Central memory CD8-positive, alpha-beta T cell (primary cell): ENCODE measurements at places on chromosomes 1 and 21.
A peak's percentile ranks its signal among the peaks of the same experiment; 100 is the strongest.

GRCh38 chr1:966704-967300 lies 520 bp downstream of the PLEKHN1 start:
- peak overlapping the region; percentile 22 for H3K27ac ChIP-seq
- H3K4me1 ChIP-seq: no peaks in the 10 kb centered on the region
- DNase-seq: no peak
- no peaks in the 10 kb centered on the region for H3K27me3 ChIP-seq

GRCh38 chr1:43853161-43853921 lies 80.3 kb upstream of the ARTN start:
- H3K27ac ChIP-seq: no peak overlapping the region
- no peaks in the 10 kb centered on the region for H3K27me3 ChIP-seq
- H3K4me1 ChIP-seq: peaks cover 39% of the 10 kb centered on the region

DNA sequence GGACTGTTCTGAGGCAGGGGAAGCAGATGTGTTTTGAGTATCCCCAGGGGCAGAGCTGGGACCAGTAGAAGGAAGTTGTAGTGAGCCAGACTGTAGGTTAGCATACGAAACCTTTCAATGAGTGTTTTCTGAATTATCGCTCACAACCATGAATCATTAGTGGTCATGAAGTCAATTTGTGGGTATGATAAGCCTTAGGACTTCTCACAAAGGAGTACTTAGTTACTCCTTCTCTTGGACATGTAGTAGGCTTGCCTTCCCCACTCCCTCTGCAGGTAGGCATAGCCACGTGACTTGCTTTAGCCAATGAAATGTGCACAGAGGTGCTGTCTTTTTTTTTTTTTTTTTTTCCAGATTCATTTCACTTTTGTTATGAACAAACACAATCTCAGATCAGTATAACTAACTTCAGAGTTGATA lies 23.9 kb upstream of the FAAH start:
- no peaks in the 10 kb centered on the region for H3K27me3 ChIP-seq
- no peak for DNase-seq
- H3K27ac ChIP-seq: no peak overlapping the region
- no peaks in the 10 kb centered on the region for H3K4me1 ChIP-seq

- peaks cover 22% of the 10 kb centered on the region for H3K36me3 ChIP-seq
- H3K4me3 ChIP-seq: no peak overlapping the region
- peak overlapping the region; percentile 81 for H3K27ac ChIP-seq
These were observed 12.1 kb downstream of the TRAPPC10 start for GRCh38 chr21:44024257-44024656.

DNA sequence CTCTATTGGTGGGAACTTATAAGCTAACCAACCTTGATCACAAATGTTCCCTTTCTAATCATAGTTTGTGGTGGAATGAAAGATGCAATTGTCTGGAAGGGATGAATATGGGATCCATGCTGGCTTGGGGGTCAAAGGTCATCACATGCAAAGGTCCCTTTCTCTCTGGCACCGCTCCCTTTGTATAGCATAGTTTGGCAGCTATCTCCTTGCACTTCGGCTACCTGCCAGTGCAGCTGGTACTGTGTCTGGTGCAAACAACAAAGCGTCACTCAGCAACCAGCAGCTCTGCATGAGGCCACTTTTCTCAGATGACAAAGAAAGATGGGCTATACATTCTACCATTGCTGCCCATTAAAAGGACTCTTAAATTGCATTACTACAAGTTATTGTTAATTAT lies 188.2 kb upstream of the NFIA start:
- peaks cover 27% of the 10 kb centered on the region for H3K27me3 ChIP-seq
- H3K4me1 ChIP-seq: no peaks in the 10 kb centered on the region
- H3K36me3 ChIP-seq: no peaks in the 10 kb centered on the region
- DNase-seq: no peak
- no peak overlapping the region for H3K27ac ChIP-seq

DNA sequence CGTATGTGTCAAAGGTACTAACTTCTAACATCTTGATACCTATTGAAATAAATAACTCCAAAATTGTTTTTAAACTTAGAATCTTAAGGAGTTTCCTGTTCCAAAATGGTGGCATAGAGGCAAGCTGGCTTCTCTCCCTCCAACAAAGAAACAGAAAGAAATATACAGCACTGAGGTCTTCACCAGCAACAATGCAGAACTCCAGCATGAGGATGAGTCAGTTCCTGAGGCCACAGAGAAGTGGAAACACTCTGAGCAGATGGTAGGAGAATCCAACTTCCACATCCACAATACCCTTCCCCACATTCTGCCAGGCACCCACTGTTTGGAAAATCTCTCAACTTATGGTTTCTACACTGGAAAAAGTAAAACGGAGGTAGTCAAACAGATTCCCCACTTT lies 12.2 kb upstream of the PPIH start:
- no peaks in the 10 kb centered on the region for H3K4me1 ChIP-seq
- H3K36me3 ChIP-seq: no peaks in the 10 kb centered on the region
- H3K27me3 ChIP-seq: no peaks in the 10 kb centered on the region
- H3K27ac ChIP-seq: no peak overlapping the region

DNA sequence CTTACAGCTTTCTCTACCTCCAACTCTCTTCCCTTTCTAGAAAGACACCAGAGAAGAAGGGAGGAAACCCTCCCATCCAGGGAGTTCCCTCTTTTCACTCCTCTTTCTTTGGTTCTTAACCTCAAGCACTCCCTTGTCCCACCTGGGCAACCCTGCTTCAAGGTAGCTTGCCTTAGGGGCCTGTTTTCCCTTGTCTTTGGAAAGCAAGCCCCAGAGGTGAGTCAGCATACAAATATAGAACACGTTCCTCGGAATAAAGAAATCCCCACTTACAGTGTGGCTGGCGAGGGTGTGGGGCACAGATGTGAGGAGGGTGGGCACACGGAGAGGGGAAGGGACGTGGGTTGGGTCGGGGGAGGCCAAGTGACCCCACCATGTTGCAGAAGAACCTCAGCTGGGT lies 26.1 kb upstream of the KCNE2 start:
- H3K4me3 ChIP-seq: no peak overlapping the region
- no peak overlapping the region for H3K27ac ChIP-seq
- peaks cover 15% of the 10 kb centered on the region for H3K27me3 ChIP-seq
- no peaks in the 10 kb centered on the region for H3K36me3 ChIP-seq
- no peak for DNase-seq

DNA sequence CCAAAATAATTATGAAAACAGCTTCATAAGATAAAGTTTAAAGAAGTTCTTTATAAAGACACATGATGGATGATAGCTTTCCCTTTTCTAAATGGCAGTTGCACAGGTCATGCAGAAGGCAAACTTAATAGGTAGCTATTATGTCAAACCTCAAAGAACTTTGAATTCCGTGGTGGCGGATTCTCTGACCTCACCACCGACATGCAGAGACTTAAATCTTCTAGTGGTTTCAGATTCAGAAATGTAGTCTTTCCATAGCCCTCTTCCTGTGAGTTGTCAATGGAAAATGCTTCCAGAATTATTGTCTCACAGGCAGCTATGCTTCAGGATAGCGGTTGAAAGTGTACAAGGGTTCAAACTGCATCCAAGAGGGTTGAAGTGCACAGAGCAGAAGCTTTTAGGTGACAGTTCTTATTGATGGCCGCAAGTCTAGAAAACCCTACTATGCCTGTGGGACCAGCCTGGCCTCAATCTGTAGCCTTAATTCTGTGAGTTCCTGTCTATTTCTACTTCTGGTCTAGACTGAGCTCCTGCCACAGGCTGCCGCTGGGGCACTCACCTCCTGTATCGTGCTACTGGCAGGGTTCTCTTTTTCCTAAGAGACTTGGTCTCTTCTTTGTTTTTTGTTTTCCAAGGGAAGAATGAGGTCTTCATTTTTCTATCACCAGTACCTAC lies 117.0 kb upstream of the ERRFI1 start:
- peaks cover 23% of the 10 kb centered on the region for H3K4me1 ChIP-seq
- no peaks in the 10 kb centered on the region for H3K36me3 ChIP-seq
- H3K4me3 ChIP-seq: no peak overlapping the region

DNA sequence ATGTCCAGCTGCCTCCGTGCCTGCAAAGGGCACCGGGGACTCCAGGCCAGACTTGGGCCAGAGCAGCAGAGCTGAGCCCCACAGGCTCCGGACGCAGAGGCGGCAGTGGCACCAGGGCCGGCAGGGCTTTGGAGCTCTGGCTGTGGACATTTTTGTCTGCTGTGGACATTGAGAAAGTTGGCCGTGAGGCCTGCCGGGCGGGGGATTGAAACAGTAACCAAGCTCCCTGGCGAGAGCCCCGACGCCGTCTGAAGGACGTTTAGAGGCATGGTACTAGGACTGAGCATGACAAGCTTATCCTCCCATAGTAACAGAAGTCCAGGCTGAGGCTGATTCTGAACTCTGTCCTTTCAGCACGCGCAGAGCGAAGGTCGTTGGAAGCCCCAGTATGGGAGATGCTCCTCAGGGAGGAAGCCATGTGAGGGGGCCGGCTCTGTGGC lies 323.8 kb downstream of the AMY1C start:
- H3K4me3 ChIP-seq: no peak overlapping the region
- no peak overlapping the region for H3K27ac ChIP-seq
- DNase-seq: no peak
- no peaks in the 10 kb centered on the region for H3K36me3 ChIP-seq
- no peaks in the 10 kb centered on the region for H3K27me3 ChIP-seq
- H3K4me1 ChIP-seq: no peaks in the 10 kb centered on the region

GRCh38 chr1:36372617-36373016 lies 13.1 kb downstream of the STK40 start:
- peaks cover 46% of the 10 kb centered on the region for H3K4me1 ChIP-seq
- no peaks in the 10 kb centered on the region for H3K27me3 ChIP-seq
- peaks cover 2% of the 10 kb centered on the region for H3K36me3 ChIP-seq
- no peak for DNase-seq

DNA sequence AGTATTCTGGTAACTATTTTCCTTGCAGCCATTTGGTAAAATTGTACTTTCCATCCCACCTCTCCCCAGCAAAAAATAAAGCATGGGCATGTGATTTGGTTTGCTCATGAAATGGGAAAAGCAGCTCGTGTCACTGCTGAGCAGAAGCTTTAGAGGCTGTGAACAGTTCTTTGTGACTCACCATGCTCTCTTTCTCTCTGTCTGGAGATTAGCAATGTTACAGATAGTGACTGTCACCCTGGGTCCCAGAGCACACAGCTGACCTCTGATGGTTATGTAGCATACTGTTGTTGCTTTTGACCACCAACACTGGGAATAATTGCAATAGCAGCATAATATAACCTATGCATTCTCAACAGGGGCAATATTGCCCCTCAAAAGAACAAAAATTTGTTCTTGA lies 70.6 kb downstream of the RGS2 start:
- H3K27me3 ChIP-seq: peaks cover 37% of the 10 kb centered on the region
- no peaks in the 10 kb centered on the region for H3K4me1 ChIP-seq
- no peak overlapping the region for H3K4me3 ChIP-seq

- no peaks in the 10 kb centered on the region for H3K4me1 ChIP-seq
- DNase-seq: no peak
- no peak overlapping the region for H3K4me3 ChIP-seq
- H3K27ac ChIP-seq: no peak overlapping the region
- H3K36me3 ChIP-seq: no peaks in the 10 kb centered on the region
These were observed 22.3 kb upstream of the KAZN start for GRCh38 chr1:14576155-14576554.

DNA sequence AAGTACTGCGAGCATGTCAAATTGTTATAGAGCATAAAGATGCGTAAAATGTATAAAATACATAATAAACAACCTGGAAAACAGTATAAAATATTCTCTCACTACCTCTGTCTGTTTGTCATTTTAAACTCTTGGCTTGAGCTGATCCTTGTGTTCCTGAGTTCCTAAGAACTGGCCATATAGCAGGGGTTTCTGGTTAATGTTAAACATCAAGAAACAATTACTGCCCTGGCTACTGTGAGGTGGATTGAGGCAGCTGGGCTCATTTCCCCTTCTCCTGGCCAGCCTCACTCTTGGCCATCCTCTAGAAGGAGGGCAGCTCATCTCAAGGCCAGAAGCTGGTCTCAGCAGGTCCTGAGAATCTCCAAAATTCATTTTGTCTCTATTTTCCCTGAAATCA lies 297.3 kb upstream of the USP24 start:
- H3K4me1 ChIP-seq: no peaks in the 10 kb centered on the region
- no peak for DNase-seq
- H3K27ac ChIP-seq: no peak overlapping the region

- peaks cover 47% of the 10 kb centered on the region for H3K27me3 ChIP-seq
- H3K27ac ChIP-seq: no peak overlapping the region
- no peak for DNase-seq
- no peaks in the 10 kb centered on the region for H3K4me1 ChIP-seq
- no peak overlapping the region for H3K4me3 ChIP-seq
These were observed 11.5 kb upstream of the SRP9 start for GRCh38 chr1:225765982-225766674.

DNA sequence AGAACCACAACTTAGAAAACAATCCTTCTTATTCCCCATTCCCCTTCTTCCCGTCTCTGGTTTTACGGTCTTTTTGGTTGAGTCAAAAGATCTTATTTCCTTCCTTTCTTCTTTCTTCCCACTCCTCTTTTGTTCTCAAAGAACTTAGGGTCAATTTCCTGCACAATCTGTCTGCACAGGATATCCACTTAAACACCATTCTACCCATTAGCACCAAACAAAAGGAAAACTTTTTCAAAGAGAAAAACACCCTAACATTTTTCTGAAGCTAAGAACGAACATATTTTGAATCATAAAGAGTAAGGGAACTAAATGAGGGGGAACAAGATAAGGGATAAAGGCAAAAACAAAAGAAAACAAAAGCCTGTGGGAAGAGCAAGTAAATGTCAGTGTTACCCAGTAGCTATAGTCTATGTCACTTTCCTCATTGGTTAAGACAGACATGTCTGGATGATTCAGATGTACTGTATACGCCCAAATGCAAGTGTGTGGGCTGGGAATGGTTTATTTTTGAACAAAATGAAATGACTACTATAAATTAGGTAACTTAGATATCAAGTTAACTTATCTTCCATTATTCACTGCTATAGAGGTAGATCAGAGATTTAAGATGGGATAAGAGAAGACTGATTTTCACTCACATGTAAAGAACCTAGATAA lies 59.9 kb downstream of the TOR3A start:
- H3K27ac ChIP-seq: no peak overlapping the region
- H3K4me1 ChIP-seq: peaks cover 16% of the 10 kb centered on the region

DNA sequence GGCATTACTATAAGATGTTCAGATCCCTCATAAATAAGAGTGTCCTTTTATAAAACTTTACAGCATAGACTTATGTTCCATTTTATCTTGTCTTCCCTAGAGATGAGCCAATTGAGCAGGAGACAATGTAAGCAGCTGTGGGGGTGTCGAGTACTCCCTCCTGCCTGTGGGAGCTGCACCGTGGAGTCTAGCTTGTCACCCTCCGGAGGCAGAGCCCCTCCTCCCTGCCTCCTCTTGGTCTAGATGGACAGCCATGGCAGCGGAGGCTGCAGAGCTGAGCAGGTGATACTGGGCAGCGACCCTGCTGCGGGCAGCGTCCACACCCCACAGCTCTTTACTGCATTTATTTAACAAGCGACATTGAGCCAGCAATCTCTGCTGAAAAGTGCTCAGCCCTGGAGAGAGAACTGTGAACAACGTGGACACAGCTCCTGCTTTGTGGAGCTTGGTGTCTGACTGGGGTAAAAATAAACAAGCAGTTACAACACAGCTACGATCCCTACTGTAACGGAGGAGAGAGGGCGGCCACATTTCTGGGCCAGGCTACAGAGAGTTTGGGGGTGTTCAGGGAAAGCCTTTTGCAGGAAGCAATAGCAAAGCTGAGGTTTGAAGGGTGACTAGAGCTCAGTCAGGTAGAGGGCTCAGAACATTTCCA lies 12.8 kb upstream of the KIF21B start:
- no peaks in the 10 kb centered on the region for H3K27me3 ChIP-seq
- H3K27ac ChIP-seq: no peak overlapping the region
- no peak overlapping the region for H3K4me3 ChIP-seq
- no peaks in the 10 kb centered on the region for H3K4me1 ChIP-seq
- peaks cover 2% of the 10 kb centered on the region for H3K36me3 ChIP-seq
- no peak for DNase-seq

- no peaks in the 10 kb centered on the region for H3K36me3 ChIP-seq
- H3K4me1 ChIP-seq: peaks cover 13% of the 10 kb centered on the region
- H3K4me3 ChIP-seq: no peak overlapping the region
- no peak overlapping the region for H3K27ac ChIP-seq
- peaks cover 45% of the 10 kb centered on the region for H3K27me3 ChIP-seq
- DNase-seq: no peak
These were observed 131.2 kb upstream of the COA6 start for GRCh38 chr1:234241941-234242490.
